Stimulated activated CD4-positive, alpha-beta T cell treated with anti-CD3 and anti-CD28 coated beads, Interleukin-1b, Interleukin-23, amount 100 ng/mL, for 24 hours (primary cell): ENCODE measurements at places on chromosomes 2 and 18.

DNA sequence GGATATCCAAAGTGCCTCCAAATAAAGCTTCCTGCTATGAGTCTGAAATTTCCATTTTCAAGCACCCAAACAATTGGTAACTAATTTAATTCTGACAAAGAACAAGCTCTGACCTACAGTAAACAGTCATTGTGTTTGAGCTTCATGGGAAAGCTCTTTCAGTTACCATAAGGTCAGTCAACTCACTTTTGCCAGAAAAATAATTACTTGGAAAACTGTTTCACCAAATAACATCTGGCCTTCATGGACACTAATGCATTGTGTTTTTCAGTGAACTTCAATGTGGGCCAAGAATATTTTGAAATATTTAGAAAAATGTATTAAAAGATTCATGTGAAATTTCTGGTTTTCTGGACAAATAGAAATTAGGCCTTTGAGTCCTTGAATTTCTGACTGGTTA, 369.9 kb downstream of the GALR1 start:
- DNase-seq, result no peak

DNA sequence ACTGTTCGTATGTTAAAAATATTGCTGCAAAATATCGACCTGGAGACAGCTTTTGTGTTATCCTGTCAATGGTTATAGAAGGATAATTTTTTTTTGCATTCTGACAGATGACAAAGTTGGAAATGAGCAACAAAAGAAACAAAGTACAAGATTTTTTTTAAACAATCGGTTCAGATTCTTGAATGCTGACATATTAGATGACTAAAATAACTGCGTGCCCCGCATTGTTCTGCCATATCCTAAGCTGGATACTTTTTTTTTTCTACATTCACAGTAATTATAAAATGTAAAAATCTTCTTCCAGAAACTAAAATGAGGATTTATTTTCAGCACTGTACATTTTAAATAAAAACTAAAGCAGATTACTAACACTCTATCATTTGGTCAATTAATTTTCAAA, 67.1 kb downstream of the ABCG8 start:
- DNase-seq, result no peak

GRCh38 chr2:69577467-69578197, 65.9 kb downstream of the AAK1 start:
- no peak for DNase-seq

- peak; percentile 16 for DNase-seq
Observed at GRCh38 chr2:37324786-37325624, at the start of gene PRKD3. PRKD3 (minus strand) TSS chr2:37324833; CDS start chr2:37316524, 8,309 bp downstream.

DNA sequence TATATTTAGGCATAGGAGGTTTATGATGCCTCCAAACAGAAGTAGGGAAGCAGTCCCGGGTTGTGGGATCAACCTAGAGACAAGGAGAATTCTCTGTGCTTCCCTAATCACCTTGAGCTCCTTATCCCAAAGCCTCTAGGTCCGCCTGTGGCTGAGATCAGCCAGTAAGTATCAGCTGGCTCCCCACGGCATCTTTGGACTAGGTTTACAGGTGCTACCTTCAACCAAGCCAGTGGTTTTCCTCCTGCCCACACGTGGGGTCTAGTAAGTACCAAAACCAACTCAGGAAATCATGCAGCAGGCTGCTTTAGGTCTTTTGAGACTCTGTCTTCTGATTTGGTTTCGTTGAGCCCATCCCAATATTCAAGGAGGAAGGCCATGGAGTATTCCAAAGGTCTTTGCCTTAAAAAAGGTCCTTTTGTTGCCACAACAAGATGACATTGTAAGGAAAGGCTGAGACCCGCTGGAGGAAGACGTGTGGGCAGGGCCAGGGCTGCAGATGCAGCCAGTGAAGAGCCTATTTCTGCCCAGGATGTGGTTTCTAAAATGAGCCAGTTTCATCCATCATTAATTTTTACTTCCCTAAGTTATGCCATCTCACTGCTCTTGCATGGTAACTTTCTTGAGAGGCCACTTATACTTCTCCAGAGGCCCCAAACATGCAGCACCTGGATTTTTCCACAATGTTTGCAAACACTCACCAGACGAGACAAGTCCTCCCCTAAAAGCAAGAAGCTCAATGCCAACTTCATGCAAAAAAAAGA, 248.7 kb downstream of the RNF152 start:
- DNase-seq, result no peak

DNA sequence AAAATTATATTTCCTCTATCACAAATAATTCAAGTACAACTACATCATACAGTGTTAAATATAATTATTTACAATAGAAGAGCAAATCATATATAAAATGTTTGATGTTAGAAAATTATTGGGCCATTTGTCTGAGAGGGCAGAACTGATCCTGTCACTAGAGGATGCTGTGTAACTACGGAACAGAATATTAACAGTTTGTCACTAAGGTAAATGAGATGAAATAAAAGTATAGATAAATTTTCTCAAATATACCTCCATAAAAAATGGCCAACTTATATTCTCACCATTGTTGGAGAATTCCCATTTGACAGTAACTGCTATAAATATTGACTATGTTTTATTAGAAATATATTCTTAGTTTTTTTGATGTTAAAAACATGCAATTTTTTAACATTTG, 1067.4 kb upstream of the DDX18 start:
- no peak for DNase-seq

GRCh38 chr18:37483221-37483971, 82.2 kb downstream of the CELF4 start:
- DNase-seq, result no peak

DNA sequence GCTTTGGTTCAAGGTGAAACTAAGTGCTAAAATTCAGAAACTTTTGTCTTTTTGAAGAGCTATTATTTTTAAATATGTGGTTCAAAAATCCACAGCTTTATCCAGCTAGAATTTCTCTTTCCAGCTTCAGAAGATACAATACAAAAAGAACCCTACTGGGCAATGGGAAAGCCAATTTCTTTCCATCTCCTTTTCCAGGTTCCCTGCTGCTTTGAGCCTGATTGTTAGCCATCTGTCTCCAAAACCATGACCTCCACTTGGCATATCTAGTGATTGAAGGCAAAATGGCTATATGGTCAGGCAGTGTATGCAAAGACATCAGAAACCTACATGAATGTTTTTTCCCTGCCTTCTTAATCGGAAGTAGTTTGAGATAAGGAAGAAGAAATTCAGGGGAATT, 134.1 kb downstream of the KCNH7 start:
- DNase-seq, result no peak

GRCh38 chr2:129178356-129178755, 801.1 kb upstream of the RAB6C start:
- no peak for DNase-seq

GRCh38 chr2:128416806-128417205, 98.1 kb upstream of the HS6ST1 start:
- no peak for DNase-seq

- DNase-seq, result no peak
Observed at GRCh38 chr18:56407646-56408180, 230.7 kb downstream of the TXNL1 start.

GRCh38 chr2:74093840-74094239, 53.9 kb downstream of the BOLA3 start:
- DNase-seq, result no peak

- DNase-seq, result no peak
Observed at GRCh38 chr18:37714691-37715090, 149.1 kb upstream of the CELF4 start.

- no peak for DNase-seq
Observed at GRCh38 chr18:26267357-26267930, 41.2 kb downstream of the TAF4B start.

DNA sequence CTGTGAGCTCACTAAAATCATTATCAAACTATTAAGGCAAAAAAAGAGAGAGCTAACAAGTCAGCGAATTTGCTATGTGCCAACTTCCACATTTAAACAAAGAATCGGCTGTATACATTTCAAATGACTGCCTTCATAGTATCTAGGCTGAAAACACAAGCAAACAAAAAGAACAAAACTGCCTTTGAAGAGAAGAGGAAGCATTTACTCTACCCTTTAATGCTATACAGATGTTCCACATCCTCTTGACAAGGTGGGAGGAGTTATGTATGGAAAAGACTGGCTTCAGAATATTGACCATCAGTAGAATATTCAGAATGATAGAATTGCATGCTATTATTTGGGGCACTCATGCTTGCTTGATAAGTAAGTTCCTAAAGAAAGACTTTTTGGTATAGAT, 741.7 kb downstream of the PLCL1 start:
- DNase-seq, result no peak

DNA sequence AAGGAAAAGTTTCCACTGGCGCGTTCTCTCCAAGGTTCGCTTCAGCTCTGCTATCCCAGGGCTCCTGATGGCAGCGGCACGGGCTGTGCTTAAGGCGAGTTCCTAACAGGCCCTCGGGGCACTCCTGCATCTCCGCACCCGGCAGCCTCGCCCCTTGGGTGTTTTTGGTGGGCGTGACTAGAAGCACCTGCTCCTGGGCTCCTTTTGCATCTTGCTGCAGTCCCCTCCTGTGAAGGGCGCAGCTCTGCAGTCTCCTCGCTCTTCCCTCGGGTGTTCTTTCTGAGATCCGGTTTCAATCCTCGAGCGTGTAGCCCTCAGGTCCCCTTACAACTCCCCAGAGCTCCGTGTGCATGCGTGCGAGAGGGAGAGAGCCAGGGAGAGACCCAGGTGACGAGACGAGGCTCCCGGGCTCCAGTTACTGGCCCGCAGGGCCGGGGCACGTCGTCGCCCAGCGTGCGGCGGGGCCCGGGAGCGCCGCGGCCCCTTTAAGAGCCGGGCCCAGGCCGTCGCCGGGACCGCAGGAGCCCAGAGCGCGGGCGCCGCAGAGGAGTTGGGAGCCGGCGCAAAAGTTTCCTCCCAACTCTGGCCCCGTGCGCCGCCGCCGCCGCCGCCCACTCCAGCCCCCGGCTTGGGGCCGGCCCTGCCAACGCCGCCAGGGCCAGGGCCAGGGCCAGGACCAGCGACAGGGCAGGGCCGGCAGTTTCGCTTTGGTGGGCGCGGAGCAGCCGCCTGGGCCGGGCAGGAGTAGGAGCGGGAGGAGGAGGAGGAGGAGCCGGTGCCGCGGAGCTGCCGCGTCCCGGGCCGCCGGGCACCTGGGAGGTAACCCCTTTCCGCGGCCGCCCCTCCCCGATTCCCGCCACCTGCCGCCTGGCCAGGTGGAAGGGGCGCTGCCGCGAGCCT, at the start of gene PARD3B:
PARD3B (plus strand) TSS at position 515 of the 900 bp plus-strand sequence. CDS start 525 bp downstream, outside the sequence.
- peak; percentile 7 for DNase-seq

GRCh38 chr2:143885461-143885860, 634.5 kb downstream of the ZEB2 start:
- DNase-seq, result no peak

GRCh38 chr2:36366491-36367120, 11.0 kb downstream of the CRIM1 start:
- no peak for DNase-seq
